ENCODE measurements at places on chromosomes 16 and 17.

- H3K27me3 ChIP-seq = no peaks in the 10 kb centered on the region
- H3K4me3 ChIP-seq = no peak overlapping the region
- peak overlapping the region; percentile 87 for H3K27ac ChIP-seq
- DNase-seq = no peak
These were observed 67.5 kb downstream of the AMFR start for GRCh38 chr16:56357765-56358322.

DNA sequence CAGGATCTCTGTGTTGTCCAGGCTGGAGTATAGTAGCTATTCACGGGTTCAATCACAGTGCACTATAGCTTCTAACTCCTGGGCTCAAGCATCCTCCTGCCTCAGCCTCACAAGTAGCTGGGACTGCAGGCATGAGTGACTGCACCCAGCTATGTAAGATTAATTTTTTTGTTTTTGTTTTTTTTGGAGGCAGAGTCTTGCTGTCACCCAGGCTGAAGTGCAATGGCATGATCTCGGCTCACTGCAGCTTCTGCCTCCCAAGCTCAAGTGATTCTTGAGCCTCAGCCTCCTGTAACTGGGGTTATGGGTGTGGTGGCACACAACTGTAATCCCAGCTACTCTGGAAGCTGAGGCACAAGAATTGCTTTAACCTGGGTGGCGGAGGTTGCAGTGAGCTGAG, 15.8 kb downstream of the PPM1D start:
- H3K27ac ChIP-seq = no peak overlapping the region
- DNase-seq = no peak
- no peaks in the 10 kb centered on the region for H3K36me3 ChIP-seq
- no peak overlapping the region for H3K4me3 ChIP-seq

DNA sequence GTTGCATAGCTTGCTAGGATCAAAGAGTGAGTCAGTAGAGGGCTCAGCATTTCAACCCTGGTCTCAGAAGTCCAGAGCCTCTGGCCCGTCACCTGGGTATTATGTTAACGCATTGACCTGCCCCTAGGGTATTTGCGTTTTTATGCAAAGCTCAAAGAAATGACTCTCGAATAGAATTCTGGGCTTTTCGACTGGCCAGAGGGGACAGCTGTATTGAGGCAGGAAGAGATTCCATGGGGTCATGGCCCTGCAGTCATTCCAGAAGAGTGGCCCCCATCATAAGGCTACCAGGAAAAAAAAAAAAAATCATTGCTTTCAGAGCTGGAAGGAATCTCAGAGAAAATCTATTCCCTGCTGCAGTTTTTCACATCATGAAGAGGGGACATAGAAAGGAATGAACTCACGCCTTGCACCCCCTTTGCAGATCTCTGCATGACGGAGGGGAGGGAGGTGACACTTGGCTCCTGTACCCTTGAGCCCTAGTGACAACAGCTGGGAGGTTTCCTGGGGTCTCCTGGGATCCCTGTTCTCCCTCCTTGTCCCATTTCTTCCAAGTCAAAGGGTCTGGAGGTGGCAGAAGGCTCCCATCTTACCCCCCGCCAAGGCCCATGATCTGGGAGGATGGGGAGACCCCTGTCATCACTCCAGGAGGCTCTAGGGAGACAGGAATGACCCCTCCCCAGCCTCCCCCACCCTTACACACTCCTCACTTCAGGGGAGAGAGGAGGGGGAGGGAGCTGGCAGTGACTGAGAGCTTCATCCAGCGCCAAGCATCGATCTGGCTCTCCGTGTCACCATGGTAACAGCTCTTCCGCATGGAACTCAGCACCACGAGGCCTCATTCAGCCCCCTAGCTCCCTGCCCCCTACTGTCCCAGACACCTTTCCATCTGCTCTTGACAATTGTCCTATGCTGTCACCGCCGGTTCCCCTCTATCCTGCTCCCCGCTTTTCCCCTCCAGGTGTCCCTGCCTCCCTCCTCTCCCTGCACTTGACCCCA, 35.8 kb downstream of the GP2 start:
- H3K36me3 ChIP-seq = no peaks in the 10 kb centered on the region
- no peaks in the 10 kb centered on the region for H3K4me1 ChIP-seq
- H3K27ac ChIP-seq = no peak overlapping the region
- no peaks in the 10 kb centered on the region for H3K27me3 ChIP-seq
- DNase-seq = no peak
- H3K4me3 ChIP-seq = no peak overlapping the region

- H3K27me3 ChIP-seq = no peaks in the 10 kb centered on the region
- no peaks in the 10 kb centered on the region for H3K36me3 ChIP-seq
- no peak overlapping the region for H3K4me3 ChIP-seq
- H3K4me1 ChIP-seq = peaks cover 10% of the 10 kb centered on the region
- no peak overlapping the region for H3K27ac ChIP-seq
- DNase-seq = no peak
These were observed 95.0 kb upstream of the LHX1 start for GRCh38 chr17:36842231-36842819.

DNA sequence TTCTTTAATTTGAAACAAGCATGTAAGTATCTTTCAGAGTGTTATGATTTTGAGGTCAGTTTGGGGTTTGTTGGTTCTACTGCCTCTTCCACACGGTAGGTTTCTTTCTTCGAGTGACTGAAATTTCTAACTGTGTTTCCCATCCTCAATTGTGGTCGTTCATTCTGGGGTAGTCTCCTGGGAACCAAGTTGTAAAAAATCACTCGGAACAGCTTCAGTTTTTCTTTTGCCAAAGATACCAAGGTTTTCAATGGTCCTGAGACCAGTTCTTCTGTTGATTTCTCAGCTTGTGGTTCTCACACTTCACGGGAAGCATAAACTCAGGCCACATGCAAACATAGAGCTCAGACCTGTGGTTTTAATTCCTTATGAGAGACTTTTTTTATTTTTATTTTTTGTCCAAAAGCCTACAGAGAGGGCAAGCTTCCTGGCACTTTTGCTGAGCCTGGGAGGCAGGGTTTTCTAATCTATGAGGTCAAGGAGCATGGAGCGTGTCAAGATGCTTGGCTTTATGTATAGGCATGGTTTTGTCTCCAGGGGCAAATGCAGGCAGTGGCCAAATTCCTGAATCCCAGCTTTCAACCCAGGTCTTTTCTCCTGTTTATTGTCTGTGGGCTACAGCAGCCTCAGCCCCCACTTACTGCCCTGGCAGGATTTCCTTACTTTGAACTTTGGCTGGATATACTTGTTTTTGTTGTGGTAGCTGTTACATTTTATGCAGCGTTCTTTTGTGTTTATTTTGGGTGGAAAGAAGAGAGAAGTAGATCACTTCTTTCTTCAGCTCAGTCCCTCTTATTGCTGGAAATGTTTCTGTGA, 32.9 kb downstream of the HS3ST3A1 start:
- DNase-seq = no peak
- no peaks in the 10 kb centered on the region for H3K4me1 ChIP-seq
- no peak overlapping the region for H3K4me3 ChIP-seq
- H3K36me3 ChIP-seq = no peaks in the 10 kb centered on the region
- no peak overlapping the region for H3K27ac ChIP-seq

GRCh38 chr16:31214708-31215286, 878 bp downstream of the TRIM72 start:
- no peak for DNase-seq
- H3K27me3 ChIP-seq = peaks cover 34% of the 10 kb centered on the region
- no peak overlapping the region for H3K27ac ChIP-seq
- H3K4me1 ChIP-seq = no peaks in the 10 kb centered on the region
- H3K4me3 ChIP-seq = no peak overlapping the region

Measured in endothelial cell of umbilical vein (primary cell).